ENCODE measurements at places on chromosomes 4 and X. TPM values are rescaled to one million over a fixed set of nuclear protein-coding genes. Genes with fewer than 3 reads are reported as not detected.

The CLGN gene
- total RNA-seq: 69.0 TPM

The CXXC4 gene
- 0.03 TPM for total RNA-seq

The POU3F4 gene
- total RNA-seq: not detected

The RNF150 gene
- total RNA-seq: 0.40 TPM

The OPRPN gene
- not detected for total RNA-seq

The MAGEA6 gene
- not detected for total RNA-seq

The EVC gene
- 3.1 TPM for total RNA-seq

The CTAG1B gene
- not detected for total RNA-seq

The FAT1 gene
- 83.1 TPM for total RNA-seq

The ANK2 gene
- total RNA-seq: 24.0 TPM

The MRPL1 gene
- total RNA-seq: 35.7 TPM

The ADH7 gene
- not detected for total RNA-seq

The EDNRA gene
- 0.35 TPM for total RNA-seq

The GLRA2 gene
- total RNA-seq: not detected

The PHOX2B gene
- total RNA-seq: not detected

The CFAP99 gene
- not detected for total RNA-seq

The FBXW7 gene
- total RNA-seq: 27.2 TPM

The GPR173 gene
- 1.2 TPM for total RNA-seq

The CPE gene
- total RNA-seq: 2.1 TPM

The SCRG1 gene
- not detected for total RNA-seq

The MID1 gene
- total RNA-seq: 25.2 TPM

The NSG1 gene
- total RNA-seq: not detected

The MCF2 gene
- 0.05 TPM for total RNA-seq

The VSIG4 gene
- not detected for total RNA-seq

The ETDA gene
- total RNA-seq: not detected

The UGT2B11 gene
- total RNA-seq: not detected

The ERAS gene
- total RNA-seq: not detected

The NLRP2B gene
- total RNA-seq: not detected

The LUZP4 gene
- total RNA-seq: not detected

The RPS6KA3 gene
- total RNA-seq: 39.4 TPM

The ERCC6L gene
- 7.1 TPM for total RNA-seq

The AKAP4 gene
- total RNA-seq: not detected

The AMER1 gene
- 5.9 TPM for total RNA-seq

The MAGEC1 gene
- not detected for total RNA-seq

The ADRA2C gene
- 15.0 TPM for total RNA-seq

The GAGE2A gene
- not detected for total RNA-seq

The UGT2B10 gene
- total RNA-seq: not detected

The GAGE1 gene
- total RNA-seq: not detected

The GPRASP1 gene
- total RNA-seq: 0.94 TPM

The USP11 gene
- 17.3 TPM for total RNA-seq

The ZDHHC15 gene
- not detected for total RNA-seq

The PGM2 gene
- total RNA-seq: 30.3 TPM

The DMRTC1 gene
- not detected for total RNA-seq

The ZCCHC18 gene
- total RNA-seq: not detected

The TKTL2 gene
- not detected for total RNA-seq

The SPATA4 gene
- not detected for total RNA-seq

The CCDC149 gene
- total RNA-seq: 2.0 TPM

The AMTN gene
- not detected for total RNA-seq

The SYTL5 gene
- 0.17 TPM for total RNA-seq

The GAGE12J gene
- total RNA-seq: not detected

The NXF2 gene
- not detected for total RNA-seq

The SPANXN3 gene
- total RNA-seq: not detected

The NWD2 gene
- total RNA-seq: not detected

The SRPX gene
- 78.0 TPM for total RNA-seq

The PRSS12 gene
- total RNA-seq: 1.1 TPM

The SMIM20 gene
- 74.5 TPM for total RNA-seq

The SLC25A53 gene
- total RNA-seq: 8.1 TPM

Measured in NCI-H460 (cell line).